Stimulated activated CD8-positive, alpha-beta memory T cell treated with anti-CD3 and anti-CD28 coated beads, Interleukin-2, amount 100 ng/mL, for 48 hours (primary cell): ENCODE measurements at places on chromosomes 2 and 18.

GRCh38 chr2:10471955-10472354 lies 23.8 kb upstream of the ODC1 start:
- DNase-seq: no peak

DNA sequence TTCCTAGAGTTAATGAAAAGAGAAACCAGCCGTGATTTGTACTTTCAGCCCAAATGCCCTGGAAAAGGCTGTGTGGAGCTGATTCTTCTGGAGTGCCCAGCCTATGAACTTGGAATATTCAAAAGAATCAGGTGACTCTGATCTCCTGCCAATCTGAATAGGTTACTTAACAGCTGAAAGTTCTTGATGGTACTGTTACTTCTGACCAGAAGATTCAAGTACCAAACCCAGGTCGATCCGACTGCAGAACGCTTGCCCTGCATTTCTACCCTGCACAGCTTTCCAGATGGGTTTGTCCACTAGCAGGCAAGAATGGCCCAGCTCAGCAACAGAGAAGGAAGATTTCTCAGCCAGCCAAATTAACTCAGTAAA lies 430.4 kb downstream of the PID1 start:
- DNase-seq: no peak

GRCh38 chr2:23401427-23402204 lies 16.6 kb downstream of the KLHL29 start:
- DNase-seq: no peak

DNA sequence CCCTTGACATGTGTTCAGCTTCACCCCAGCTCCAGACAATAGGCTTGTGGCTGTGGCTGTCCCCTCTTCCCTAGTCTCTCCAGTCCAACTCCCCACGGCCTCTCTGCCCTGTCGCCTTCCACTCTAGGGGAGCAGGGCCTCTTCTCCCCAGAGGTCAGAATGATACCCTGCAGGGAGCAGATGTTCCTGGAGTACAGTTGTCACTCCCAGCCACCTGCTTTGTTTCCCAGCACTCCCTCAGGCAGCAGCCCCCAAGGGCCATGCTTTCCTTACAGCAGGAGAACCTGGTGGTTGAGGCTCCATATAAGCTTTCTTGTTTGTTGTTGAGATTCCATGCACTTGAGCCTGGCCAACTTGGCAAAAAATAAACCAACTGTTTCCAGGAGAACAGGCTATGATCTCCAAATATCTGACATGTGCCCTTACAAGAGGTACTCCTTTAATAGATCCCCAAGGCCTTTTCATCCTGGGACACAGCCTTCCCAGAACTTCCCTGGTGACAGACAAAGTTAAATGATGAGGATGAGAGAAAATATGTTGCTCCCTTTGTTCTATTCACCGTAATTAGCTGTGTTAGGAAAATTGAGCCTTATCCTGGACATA lies 45.1 kb downstream of the DPYSL5 start:
- DNase-seq: no peak

- no peak for DNase-seq
Observed at GRCh38 chr2:1561259-1561658, 148.0 kb downstream of the TPO start.
